ENCODE measurements at places on chromosomes 6 and 20.

DNA sequence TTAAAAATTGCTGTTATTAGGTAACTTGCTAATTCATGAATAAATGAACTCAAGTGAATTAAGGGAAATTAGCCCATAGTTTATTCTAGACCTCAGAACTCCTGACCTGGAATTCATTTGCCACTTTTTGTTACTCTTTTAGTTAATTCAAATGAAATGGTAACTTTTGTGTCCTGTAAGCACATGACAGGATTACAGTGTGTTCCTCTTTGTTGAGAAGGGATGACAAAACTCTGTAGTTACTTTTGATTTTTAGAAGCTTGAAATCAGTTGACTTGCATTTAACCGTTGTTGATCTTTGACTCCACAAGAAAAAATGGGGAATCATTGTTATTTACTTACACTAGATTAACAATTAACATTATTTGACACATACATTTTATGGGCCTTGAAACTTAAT, 6.2 kb downstream of the SLC9A8 start:
- DNase-seq = no peak

DNA sequence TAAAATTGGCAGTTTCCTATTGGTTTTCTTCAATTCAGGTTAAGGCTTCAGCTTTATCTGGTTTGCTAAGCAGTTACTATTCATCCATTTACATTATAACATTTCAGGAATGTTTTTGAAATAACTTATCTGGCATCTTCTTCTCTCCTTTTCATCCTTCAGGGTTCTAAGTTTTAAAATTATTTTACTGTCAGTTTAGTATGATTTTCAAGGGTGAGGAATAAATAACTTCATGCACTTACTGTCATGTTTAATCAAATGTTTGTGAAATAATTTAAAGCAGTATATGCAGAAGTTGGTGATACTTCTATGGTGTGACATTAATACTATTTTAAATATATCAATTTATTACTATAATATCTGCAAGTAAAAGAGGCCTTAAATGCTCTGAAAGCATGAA, 338.1 kb upstream of the MMS22L start:
- no peak for DNase-seq

GRCh38 chr6:15755526-15755925, 92.7 kb upstream of the DTNBP1 start:
- no peak for DNase-seq

DNA sequence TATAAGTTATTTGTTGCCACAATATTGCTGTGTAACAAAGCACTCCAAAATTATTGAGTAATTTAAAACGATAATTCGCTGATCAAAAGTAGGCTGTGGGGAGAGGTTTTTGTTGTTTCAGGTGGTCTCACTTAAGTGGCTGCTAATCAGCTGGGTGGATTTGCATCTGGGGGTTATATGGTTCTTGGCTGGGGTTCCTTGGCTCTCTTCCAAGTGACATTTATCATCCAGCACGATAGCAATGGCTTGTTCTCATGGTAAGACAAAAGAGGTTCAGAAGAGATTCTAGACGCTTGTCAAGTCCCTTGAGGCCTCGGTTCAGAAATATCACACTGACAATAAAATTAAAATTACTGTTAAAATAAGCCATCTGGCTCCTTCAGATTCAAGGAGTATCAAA, 1648.8 kb downstream of the GRIK2 start:
- no peak for DNase-seq

GRCh38 chr6:125749865-125750691, 646 bp downstream of the HEY2 start:
- no peak for DNase-seq

DNA sequence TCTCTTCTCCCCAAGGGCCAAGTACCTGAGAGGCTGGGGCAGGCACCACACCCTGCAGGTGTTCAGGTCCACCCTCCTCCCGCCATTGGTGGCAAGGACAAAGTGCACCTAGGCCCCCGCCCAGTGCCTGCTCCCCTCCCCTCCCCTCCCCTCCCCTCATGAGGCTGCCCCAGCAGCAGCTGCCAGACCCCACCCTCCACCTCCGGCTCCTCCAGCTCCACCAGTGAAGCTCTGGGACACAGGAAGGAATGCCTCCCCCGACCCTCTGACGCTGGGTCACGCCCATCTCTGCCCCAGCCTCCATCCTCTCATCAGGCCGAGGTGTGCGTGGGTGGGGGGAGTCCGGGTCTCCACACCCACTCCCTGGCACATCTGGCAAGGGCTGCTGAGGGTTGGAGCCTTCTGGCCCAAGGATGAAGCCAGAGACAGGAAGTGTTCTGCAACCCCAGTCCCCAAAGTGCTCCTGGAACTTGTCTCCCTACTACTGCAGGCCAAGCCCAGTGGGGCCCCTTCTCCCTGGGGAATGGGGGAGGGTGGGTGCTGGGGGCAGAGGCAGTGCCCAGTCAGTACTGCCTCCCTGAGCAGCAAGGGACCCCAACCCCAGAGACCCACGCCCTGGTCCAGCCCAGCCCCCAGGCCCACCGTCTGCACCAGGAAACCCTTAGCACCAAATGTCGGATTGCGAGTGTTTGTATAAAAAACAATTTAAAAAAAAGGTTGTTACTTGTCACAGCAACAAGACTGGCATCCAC, 1.6 kb upstream of the UCKL1 start:
- no peak for DNase-seq

GRCh38 chr20:41334443-41335421, 5.9 kb upstream of the LPIN3 start:
- no peak for DNase-seq

DNA sequence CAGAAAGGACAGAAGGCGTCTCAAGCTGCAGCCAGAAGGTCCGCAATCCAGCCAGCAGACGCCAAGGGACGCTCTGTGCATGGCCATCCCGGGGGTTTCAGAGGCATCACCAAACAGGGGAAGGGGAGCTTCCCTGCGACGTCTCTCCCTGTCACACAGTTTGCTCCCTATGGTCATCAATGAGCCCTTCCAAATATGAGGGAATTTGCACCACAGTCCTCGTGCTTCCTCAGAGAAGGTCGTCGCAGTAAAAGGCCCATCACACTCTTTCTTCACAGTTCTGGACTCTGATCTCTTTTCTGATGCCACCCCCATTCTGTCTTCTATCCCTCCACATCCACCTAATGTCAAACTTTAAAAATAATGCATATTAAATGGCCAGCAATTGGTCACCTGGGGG, 10.2 kb upstream of the FOXC1 start:
- no peak for DNase-seq

DNA sequence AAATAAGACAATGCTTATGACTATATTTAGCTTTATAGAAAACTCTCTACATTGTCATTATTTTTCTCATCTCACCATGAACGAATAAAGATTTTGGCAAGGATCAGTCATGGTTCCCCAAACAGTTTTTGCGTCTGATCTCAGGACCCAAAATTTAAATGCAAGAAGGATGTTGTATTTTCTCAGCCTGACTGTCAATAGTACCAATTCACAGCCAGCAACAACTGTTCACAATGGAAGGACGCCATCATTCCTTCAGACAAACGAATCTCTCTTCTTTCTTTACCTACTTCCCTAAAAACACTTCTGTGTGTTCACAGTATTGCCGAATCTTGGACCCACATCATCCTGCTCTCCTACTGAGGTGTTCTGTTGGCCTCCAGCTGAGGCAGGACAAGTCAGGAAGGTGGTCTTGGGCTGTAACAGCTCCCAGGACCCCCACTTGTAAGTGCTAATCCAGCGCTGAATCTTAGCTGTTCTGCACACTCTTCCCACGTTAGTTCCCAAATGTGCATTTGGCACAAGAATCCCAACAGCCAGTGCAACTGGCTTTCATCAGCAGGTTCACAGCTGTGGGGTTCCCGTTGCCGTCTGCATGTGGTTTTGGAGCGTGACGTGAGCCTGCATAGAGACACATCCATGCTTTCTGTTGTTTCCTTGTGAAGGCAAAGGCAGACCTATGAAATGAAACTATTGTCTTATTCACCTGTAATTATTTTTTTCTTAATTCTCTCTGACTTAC, 600.0 kb downstream of the QKI start:
- DNase-seq = no peak

- DNase-seq = no peak
These were observed 28.4 kb downstream of the COL19A1 start for GRCh38 chr6:69894578-69895347.

DNA sequence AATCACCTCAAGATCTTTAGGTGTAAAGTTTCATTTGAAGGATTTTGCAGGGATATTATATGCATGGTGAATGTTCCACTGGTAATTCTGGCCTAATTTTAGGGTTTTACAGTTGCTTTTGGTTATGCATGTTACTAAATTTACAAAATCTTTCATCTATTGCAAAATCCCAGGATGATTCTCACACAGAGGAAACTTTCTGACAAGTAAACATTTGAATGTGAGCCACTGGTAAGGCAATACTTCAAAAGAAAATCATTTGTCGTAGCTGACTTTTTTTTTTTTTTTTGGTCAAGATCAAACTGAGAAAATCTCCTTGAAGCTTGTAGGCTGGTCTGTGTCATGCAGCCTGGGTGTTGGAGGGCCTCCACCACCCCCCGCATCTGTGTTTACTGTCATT, 141.9 kb upstream of the EXOC2 start:
- DNase-seq = no peak

DNA sequence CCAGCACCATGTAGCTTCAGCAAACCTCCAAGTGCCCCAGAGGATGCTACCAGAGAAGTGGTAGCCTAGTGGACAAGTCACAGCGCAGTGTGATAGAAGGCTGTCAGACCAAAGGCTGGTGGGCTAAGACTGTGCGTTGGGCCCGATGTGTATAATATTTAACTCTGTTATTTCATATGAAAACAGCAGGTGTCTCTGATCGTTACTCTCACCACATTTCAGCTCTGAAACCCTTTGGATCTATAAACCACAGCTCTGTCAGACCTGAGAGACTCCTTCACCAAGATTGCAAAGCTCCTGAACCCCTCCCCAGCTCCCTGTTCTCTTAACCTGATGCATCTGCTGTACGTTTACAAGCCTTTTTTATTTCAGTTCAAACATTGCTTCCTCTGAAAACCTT, 43.8 kb downstream of the ISM1 start:
- DNase-seq = no peak

DNA sequence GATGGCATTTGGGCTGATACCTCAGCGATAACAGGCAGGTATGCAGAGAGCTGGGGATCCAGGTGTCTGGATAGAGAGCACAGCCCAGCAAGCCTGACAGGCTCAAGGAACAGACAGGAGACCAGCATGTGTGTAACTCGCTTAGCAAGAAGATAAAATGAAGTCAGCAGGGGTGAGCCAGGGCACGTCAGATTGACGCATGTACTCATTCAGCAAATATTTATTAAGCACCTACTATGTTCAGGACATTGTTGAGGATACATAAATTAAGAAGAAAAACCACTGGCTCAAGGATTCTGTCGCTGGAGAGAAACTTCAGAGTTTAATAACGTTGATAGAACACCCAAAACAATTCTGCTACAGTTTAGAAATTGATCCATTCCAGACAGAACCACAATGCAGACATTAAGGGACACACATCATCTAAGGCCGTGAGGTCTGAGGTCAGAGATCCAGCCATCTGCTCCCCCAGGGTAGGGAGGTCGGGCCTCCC, 1.0 kb upstream of the DUSP22 start:
- DNase-seq = no peak

DNA sequence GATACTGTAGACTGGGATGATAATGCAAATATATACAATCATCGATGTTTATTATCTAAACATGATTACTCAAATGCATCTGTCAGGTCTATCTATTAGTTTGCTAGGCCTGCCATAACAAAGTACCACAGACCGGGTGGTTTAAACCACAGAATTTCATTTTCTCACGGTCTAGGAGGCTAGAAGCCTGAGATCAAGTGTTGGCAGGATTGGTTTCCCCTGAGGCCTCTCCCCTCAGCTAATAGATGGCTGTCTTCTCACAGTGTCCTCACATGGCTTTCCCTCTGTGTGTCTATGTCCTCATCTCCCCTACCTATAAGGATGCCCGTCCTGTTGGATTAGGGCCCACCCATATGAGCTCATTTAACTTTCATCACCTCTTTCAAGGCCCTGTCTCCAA, 512.6 kb upstream of the SLC35B3 start:
- DNase-seq = no peak

DNA sequence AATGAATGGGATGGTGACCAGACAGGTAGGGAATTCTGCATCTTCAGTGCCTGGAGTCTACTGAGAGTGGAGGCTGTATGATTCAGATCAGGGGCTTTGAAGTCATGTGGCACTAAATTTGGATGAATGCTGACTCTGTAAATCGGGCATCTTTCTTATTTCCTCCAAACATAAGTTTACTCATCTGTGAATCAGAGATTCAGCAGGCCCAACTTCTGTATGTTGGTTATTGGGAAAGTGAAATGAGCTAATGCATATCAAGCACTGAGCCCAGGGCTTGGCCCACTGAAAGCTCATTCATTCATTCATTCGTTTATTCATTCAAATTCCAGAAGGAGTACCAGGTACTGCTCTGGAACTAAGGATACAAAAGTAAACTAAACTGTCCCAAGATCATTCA, 192.3 kb upstream of the RIN2 start:
- DNase-seq = no peak

GRCh38 chr20:19909725-19910124, 107.4 kb upstream of the NAA20 start:
- DNase-seq = no peak

GRCh38 chr20:54633374-54634355, 158.3 kb downstream of the DOK5 start:
- DNase-seq = no peak

DNA sequence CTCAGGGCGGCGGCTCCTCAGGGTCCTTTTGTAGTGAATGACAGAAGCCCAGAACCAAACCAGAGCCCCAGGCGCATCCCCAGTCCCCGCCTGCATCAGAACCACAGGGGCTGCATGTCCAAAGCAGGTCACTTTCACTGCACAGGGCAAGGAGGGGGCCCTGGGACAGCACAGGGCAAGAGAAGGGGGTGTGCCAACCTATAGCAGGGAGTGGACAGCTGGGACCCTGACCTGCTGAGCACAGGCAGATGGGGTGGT, 501.4 kb downstream of the PREX1 start:
- no peak for DNase-seq

DNA sequence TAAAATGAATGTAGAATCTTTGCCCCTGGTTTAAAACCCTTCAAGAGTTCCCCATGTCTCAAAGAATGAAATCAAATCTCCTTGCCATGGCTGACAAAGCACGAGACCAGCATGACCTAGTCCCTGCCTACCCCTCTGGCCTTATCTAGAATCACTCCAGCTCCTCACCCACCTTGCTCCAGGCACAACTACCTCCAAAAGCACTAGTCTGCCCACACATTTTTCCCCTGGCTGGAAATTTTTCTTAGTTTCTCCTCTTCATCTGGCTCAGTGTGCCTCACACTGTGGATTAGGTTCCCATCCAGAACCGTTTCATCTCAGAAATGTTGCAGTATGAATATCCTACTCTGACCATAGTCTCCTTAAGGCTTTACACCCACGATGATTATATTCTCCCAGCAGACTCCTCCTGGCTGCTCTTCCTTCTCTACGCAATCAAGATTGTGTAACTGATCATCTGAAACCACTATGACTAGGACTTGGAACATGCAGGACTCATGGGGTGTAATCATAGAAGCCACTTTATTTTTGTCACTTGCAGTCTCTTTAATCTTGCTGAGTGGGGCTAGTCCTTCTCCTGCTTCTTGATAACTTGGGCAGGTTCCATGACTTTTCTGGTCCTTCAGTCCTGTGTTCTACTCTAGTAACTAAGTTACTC, 7.8 kb upstream of the MRS2 start:
- peak; percentile 43 for DNase-seq
